ENCODE measurements at places on chromosomes 6 and 20.

DNA sequence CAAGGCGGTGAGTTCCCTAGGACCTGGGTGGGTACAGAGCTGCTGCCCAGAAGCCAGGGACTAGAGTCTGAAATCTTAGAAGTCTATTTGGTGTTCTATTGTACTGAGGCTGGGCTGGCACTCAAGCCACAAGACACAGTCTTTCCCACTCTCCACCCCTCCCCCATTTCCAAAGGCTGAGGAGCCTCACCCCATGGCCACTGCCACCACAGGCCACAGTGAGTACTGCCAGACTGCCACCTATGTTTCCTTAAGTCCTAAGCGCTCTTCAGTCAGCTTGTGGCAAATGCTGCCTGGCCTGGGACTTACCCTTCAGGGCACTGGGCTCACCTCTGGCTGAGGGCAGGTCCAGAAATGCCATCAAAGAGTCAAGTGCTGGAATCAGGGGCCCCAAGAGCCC, 469.3 kb downstream of the HAO1 start:
- no peak for DNase-seq

DNA sequence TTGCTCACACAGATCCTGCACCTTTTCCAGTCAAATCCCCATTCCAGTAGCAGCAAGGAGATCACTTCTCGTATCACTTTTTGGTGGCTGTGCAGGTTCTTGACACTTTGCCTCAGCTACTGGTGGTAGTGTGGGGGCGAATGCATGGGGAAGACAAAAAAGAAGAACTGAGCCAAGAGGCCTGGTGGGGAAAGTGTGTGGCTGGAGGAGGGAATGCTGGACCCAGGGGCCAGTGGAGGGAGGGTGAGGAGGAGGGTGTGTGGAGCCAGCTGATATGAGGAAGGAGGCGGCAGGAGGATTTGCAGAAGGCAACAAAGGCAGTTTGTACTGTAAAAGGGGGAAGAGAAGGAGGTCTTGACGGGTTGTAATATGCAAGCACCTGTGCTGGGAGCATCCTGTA, 15.7 kb upstream of the HLA-C start:
- DNase-seq, result no peak

GRCh38 chr6:137792160-137793033, 74.7 kb upstream of the TNFAIP3 start:
- no peak for DNase-seq

- DNase-seq, result no peak
Measured at GRCh38 chr6:70312165-70312745, 9.4 kb upstream of the COL9A1 start.

GRCh38 chr20:58693226-58694006, 816 bp downstream of the NPEPL1 start:
- no peak for DNase-seq

DNA sequence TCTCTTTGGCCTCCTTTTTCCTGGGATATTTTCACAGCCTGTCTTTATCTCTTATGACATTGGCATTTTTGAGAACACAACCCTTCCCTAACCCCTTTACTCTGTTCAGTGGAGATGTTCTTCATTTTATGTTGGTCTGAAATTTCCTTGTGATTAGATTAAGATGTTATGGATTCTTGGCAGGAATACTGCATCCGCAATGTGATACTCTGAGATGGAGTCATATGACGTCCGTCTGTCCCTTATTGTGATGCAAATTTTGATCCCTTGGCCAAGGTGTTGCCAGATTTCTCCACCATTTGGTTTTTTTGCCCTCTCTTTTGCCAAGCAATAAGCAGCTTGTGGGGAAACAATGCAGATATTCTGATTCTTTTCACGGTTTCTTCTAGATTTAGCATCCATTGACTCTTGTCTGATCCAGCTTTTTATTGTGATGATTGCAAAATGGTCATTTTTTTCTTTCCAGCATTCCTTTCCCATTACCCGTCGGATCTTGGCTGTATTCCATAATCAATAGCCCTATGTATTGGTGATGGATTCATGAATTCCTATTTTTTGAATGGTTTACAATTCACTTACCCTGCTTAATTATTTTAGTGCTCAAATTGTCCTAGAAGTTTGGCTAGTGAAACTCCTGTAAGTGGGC, 85.1 kb downstream of the NCOA3 start:
- no peak for DNase-seq

- DNase-seq, result peak; percentile 44
Measured at GRCh38 chr6:23106951-23107350, 537.6 kb downstream of the HDGFL1 start.

GRCh38 chr6:32073101-32073500, 34.9 kb downstream of the CYP21A2 start:
- DNase-seq, result no peak

DNA sequence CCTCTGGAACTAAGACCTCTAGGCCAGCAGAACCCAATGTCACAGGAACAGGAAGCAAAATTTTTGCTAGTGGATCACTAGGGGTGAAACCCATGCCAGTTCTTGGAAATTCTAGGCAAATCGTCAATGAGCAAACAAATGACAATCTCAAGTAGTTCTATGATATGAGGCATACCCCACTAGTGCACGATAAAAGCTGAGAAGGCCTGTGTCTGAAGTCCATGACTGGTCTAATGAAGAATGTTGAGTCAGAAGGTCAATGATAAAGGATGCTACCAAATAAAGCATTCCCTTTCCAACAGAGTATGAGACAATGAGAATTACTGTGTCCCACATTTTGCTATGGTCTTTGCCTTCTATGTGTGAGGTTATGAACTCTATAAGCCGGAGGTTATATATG, 149.4 kb upstream of the NOX3 start:
- DNase-seq, result no peak

DNA sequence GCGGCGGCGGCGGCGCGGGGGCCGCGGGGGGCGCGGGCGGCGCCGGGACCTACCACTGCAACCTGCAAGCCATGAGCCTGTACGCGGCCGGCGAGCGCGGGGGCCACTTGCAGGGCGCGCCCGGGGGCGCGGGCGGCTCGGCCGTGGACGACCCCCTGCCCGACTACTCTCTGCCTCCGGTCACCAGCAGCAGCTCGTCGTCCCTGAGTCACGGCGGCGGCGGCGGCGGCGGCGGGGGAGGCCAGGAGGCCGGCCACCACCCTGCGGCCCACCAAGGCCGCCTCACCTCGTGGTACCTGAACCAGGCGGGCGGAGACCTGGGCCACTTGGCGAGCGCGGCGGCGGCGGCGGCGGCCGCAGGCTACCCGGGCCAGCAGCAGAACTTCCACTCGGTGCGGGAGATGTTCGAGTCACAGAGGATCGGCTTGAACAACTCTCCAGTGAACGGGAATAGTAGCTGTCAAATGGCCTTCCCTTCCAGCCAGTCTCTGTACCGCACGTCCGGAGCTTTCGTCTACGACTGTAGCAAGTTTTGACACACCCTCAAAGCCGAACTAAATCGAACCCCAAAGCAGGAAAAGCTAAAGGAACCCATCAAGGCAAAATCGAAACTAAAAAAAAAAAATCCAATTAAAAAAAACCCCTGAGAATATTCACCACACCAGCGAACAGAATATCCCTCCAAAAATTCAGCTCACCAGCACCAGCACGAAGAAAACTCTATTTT, 2.0 kb downstream of the FOXC1 start:
- DNase-seq, result no peak

- DNase-seq, result no peak
Measured at GRCh38 chr6:32947552-32948465, 5.1 kb downstream of the HLA-DMA start.

DNA sequence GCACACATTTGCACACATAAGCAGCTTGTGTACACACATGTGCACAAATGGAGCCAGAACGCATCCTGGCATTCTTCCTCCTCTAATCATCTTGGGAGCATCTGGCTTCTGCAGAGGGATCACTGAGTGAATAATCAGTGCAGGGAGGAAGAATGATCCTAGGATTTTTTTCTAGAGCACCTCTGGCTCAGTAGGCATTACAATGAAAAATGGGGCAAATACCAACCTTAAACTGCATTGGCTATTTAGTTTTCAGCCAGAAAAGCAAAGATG, 205.7 kb upstream of the TCF21 start:
- DNase-seq, result no peak

- no peak for DNase-seq
Measured at GRCh38 chr6:114886670-114887436, 544.0 kb upstream of the HS3ST5 start.

- no peak for DNase-seq
Measured at GRCh38 chr6:156830126-156830525, 52.9 kb downstream of the ARID1B start.

DNA sequence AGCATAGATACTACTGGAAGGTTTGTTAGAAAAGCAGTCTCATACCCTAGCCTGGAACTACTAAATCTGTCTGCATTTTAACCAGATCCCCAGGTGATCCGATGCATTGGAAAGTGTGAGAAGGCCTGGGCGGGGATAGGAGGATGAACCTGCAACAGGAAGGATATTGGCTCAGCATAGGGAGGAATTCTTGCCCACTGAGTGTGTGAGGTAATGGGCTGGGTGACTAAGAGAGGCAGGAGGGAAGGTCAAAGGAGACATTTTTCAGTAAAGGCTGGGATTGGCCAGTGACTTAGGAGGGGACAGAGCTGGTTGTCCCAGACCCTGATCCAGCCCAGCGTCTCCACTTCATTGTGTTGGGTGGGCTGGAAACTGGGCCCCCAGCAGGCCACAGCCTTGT, 191.0 kb upstream of the LRFN2 start:
- no peak for DNase-seq

DNA sequence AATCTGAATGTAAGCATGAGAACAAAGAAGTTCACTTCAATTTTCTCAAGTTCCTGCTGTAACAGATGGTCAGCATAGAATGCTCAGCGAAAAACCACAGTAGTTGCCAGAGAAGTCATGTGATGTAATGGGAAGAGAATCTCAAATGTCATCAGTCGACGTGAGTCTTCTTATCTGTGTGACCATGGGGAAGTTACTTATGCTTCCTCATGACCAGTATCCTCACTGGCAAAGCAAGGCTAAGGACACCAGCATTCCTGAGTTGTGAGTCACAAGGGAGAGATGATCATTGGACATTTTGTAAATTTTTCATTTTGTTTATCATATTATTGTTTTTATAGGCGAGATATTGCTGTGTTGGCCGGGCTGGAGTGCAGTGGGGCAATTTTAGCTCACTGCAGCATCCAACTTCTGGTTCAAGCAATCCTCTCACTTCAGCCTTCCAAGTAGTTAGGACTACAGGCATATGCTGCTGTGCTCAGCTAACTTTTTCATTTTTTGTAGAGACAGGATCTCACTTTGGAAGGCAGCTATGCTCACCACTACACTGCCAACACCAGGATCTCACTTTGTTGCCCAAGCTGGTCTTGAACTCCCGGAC, 21.9 kb downstream of the SGK1 start:
- peak; percentile 77 for DNase-seq

DNA sequence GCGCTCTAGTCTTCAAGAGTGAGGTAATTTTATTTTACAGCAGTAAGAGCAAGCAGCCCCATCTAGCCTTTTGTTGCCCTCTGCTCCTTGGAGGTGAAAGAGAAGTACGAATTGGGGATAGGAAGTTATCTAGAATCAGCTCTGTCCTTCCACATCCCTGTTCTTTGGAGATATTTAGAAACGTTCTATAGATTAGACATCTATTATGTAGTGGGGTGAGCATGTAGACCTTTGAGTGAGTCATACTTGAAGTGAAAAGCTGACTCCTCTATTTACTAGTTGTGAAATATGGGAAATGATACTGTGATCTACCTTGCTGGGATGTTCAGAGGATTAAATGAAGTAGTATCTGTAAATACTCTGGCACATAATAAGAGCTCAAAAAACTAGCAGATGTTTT, 36.0 kb upstream of the SLC35D3 start:
- no peak for DNase-seq
